ENCODE measurements at places on chromosomes 2 and 18.

DNA sequence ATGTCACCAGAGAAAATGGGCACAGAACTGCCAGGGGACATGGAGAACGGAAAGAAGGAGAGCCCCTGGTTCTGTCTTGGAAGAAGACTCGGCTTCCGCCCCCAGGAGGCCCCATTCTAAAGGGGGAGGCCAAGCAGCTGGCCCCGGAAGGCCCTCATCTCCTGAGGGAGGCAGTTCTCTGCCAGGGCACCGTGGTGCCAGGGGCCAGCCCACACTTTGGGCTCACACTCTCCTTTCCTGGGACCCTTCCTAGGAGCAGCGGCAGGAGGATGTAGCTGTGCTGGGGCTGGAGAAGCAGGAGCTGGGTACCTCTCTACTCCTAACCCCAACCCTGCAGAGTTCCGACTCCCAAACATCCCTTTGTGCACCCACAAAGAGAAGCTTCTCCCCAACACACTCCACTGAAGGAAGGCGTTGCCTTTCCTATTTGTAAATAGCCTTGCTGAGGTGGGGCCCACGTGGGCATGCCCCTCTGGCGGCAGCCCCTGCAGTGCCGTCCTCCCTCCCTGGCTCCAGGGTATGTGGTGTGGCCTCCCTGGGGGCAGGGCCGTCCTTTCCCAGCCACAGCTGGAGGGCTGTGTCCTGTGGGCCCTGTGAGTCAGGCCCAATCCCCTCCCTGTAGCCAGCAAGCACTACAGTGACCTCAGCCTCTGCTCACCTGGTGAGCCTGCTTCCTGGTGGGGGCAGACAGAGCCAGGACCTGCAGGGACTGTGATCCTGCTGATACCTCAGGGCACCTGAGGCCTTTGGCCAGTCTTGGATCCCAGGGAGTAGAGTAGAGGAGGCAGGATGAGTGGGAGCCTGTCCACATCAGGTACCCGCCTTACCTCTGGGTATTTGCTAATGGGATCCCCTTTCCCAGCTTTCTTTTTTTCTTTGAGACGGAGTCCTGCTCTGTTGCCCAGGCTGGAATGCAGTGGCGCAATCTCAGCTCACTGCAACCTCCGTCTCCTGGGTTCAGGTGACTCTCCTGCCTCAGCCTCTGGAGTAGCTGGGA lies 26.6 kb downstream of the ZFP36L2 start:
- no peak for DNase-seq

DNA sequence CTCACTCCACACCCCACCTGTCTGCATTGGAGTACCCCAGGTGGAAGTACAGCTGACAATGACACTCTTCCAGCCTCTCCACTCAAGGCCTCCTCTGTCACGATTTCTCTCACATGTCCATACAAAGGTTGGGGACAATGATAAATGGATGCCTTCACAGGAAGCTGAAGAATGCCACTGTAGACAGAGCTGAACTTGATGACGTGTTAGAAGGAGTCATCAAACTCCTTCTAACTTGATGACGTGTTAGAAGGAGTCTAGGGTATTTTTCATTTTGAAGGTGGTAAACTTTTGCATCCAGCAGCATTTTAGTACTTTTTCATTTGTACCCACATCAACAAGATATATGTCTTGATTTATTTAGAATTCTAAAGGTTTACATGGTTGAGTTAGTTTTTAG lies 163.5 kb upstream of the DNMT3A start:
- DNase-seq: no peak

- no peak for DNase-seq
Observed at GRCh38 chr18:55582325-55582724, 5.7 kb downstream of the TCF4 start.

DNA sequence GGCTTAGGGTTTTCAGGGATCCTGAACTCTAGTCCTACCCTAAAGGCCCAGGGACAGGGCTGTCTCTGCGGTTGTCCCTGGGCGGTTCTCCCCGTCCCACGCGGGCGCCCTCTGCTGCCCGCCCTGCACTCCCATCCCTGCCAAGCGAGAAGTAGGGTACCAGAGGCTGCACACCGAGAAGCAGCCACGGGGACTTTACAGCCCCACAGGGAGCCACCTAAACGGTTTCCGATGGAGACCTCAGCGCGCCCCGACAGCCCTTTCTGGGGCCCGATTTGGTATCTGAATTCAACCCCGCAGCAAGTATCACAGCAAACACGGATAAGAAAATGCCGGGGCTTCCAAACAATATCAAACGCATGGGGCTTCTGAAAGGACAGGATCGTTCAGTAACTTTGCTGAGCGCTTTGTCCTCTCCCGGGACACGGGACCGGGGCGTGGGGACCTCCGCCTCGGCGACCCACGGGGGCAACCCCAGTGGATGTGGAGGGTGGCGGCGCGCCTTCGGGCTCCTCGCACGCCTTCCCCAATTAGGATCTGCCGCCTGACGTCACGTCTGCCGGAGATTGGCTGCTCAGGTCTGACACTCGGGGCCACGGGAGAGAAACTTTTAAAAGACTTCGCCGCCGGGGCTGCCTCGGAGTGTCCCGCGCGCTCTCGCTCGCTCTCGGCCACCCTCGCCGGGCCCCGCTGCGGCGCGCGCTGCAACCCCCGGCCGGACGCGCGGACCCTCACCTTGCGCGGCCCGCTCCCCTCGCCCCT lies at the start of gene LTBP1:
TSS of gene LTBP1 (plus strand) at position 640 of the 762 bp plus-strand sequence. CDS start 372 bp downstream, outside the sequence.
- peak; percentile 66 for DNase-seq

Measured in right renal cortex interstitium (tissue), 3 donors.